NCI-H1436 (cell line): ENCODE measurements at places on chromosomes 16 and 17.

- DNase-seq = no peak
These were observed 45.0 kb downstream of the NSRP1 start for GRCh38 chr17:30161601-30162000.

DNA sequence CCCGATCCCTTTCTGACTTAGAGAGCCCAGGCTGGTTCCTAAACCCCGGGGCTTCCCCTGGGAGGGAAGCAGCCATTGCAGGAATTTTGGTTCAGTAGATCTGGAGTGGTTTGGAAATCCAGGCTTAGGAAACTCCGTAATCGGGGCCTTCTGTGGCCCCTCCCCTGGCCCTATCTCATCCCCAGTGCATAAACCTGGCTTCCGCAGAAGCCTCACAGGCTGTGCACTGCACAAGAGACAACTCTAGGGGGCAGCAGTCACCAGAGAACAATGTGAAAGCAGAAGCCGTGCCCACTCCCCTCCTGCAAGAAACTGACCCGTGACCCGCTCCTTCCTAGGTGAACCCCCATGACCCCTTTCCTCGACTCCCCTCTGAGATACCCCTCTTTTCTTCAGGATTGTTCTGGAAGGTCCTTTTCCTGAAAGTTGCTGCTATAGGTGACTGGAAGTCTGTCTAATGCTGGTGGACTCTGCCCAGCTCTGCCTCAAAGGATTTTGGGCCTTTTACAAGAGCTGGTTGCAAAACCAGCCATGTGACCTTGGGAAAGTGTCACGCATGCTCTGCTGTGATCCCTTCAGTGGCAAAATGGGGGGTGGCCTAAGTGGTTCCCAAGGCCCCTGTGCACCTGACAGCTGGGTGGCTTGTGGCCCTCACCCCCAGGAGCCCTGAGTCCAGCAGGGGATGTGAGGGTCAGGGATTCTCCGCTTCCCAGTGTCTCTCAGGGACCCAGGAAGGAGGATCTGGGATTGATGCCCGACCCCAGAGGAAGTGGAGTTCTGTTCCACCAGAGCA is 14.4 kb downstream of the GUCY2D start:
- DNase-seq = peak; percentile 46

- no peak for DNase-seq
These were observed 1056.3 kb upstream of the EEF2KMT start for GRCh38 chr16:6153901-6154300.

DNA sequence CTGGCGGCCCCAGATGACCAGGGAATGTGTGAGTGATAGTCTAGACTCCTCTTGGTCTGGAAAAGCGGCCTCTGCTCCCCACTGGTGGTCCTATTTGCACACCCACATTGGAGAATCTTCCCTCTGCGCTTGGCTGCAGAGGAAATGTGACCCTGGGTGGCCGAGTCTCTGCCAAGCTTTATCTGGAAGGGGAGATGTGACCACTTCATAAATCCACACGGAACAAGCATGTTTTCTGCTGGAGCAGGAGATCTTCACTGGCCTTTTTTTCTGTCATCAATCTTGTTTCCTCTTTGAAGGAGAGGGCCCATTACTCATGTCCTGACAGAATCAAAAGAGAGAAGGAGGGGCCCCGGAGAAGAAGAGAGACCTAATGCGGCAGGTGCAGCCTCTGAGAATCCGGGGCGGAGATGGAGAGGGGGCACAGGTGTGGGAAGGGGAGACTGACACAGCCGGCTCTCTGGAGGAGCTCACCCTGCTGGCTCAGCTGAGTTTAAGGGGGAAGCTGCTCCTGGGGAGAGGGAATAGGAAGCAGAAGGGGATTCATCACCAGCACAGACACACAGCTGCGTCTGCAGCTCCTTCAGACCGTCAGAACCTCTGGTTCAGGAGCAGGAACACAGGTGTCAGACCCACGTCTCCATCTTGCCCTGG is 116.3 kb downstream of the SOX9 start:
- DNase-seq = peak; percentile 84

DNA sequence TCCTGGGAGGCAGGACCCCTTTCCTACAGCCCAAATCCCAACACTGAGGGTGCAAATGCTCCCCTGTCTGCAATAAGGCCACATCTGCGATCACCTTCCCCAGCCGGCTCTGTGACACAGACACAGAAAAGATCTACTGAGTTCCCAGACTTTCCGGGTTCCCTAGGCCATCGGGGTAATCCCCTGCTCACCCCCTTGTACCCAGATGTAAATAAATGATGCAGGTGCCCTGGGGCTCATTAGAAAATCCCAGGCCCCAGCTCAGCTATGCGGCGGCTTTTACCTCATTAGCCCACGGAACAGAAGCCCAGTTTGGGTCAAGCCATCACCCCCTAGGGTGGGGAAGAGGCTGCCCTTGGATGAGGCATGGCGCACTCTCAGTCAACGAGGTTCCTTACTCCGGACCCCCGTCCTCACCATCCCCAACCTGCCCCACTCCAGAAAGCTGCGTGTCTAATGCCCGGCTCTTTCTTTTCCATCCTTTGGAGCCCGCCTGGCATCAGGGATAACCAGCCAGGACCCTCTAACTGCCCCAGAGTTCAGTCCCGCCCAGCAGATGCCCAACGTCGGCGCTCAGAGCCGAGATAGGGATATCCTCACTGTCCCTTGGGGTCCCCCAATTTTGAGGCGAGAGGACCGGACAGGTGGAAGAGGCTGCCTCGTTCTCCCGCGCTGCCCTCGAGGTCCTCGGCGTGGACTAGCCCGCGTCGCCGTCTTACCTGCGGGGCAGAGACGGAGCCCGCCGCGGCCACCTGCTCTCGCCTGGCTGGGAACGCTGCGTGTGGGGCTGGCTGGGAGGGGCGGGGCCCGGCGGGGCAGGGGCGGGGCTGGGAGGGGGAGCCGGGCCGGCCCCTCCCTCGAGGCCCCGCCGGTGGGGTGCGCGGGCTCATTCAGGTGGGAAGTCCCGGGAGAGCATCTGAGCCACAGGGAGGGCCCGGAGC is at the start of gene ZNF385C:
Gene ZNF385C (minus strand): TSS at position 783 of the 941 bp plus-strand sequence. CDS start 35,417 bp downstream, outside the sequence.
- DNase-seq = peak; percentile 47

DNA sequence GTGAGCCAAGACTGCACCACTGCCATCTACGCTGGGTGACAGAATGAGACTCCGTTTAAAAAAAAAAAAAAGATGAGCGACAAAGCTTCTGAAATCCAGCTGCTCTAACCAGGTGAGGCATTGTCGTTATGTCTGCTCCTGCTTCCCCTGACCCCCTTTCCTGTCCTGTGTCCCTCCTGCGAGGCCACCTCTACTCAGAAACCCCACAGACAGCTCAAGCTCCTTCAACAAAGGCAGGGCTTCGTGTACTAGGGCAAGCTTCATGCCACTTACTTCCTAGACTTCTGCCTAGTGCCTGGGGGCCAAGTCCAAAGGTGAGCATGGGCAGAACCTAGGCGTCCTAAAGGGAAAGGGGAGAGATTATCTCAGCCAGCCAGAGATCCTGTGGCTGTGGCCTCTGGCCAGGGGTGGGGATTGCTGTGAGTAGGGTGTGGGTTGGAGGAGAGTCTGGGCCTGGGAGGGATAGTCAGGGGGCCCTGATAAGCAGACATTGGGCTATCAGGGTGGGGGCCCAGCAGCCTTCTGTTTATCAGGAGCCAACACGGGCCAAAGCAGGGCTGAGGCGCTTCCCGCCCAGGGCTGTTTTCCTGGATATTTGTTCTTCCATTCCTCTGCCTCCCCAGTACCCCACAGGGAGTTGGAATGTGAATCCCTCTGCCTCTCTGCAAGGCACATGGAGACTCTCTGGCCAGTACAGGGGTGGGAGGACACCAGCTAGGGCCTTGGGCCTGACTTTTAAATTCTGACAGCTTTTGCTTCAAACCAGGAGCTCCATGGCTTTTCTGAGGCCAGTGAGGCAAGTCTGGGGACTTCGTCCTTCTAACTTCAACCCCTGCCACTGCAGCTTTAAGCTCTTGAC is 10.4 kb downstream of the ERAL1 start:
- DNase-seq = no peak

GRCh38 chr16:13959626-13960025 is 39.7 kb downstream of the ERCC4 start:
- no peak for DNase-seq

GRCh38 chr16:10297341-10298006 is 88.4 kb upstream of the ATF7IP2 start:
- no peak for DNase-seq

DNA sequence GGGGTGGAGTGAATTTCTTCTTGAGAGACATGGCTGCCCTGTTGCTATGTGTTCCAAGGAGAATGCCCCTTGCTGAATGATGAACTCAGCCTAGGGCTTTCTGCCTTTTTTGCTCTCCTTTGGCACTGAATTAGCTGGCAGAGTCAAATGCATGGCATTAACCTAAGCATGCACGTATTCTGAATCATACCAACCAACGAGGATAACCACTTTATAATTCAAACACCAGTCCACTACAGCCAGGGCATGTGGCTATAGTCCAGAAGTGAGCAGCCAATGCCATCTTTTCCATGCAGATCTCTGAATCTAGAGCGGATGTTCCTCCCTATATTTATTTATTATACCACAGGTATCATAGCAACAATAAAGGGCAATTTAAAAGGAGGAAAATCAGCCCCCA is 15.7 kb downstream of the TMIGD1 start:
- peak; percentile 11 for DNase-seq

DNA sequence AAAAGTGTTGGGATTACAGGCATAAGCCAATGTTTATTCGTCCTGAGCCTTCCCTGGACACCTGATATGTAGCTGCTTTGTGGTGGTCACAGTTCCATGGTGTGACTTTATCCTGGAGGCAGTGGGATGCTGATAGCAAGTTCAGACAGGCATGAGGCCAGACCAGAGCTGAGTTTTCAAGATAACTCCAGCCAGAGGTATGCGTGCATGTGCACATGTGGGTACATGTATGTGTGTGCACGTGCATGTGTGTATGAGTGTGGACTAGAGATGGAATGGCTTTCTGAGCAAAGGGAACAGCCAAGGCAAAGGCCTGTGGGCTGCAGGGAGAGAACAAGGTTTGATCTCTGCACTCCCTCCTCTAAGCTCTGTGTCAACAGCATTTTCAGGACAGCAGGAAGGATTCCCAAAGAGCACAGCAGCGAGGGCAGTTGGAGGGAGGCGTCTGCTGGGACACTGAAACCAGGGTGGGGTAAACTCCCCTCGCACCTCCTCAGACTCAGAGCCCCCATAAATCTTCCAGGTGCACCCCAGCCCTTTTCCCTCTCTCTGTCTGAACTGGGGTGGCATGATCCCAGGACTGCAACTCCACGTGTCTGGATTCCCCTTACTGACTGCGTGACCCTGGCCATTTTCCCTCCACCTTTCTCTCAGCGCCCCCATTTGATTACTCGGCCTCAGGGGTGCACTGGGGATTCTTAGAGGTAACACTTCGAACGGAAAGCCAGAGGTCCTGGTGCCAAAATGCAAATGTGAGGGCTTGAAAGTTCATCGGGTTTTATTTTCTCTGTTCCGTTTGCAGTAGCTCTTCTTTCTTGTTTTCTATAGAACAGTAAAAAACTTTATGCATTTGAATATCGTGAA is 15.3 kb downstream of the NLRC5 start:
- no peak for DNase-seq

DNA sequence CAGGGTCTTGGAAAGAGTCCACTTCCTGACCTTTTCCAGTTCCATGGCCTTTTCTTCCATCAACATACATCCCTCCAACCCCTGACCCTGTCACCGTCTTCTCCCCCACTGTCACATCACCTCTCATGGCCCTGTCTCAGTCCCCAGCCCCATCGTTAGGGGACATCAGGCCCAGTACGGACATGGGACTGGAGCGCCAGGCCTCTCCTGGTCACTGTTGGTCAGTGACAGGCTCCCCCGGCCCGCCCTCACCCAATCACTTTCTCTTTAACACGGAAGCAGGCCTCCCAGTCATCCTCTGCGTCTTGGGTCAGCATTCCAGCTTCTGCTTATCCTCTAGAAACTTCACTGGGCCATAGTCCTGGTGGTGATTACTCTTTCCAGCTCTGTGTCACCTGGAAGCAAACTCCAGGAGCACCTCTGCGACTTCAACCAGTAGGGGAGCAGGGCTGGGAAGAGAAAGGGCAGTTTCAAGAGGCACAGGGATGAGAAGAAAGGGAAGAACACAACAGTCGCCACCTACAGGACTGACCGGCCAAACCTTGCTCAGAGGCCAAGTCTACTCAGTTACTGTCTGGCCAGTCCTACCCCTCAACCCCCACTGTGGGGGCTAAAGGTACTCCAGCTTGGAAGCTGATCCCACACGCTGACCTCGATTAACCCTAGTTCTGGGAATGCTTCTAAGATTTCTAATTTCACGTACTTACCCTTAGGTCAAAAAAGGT is 15.9 kb upstream of the ICAM2 start:
- no peak for DNase-seq

GRCh38 chr16:28878083-28878926 is at the start of gene ATP2A1:
ATP2A1 (plus strand) TSS chr16:28878488; CDS start chr16:28878672, 184 bp downstream.
- DNase-seq = no peak

DNA sequence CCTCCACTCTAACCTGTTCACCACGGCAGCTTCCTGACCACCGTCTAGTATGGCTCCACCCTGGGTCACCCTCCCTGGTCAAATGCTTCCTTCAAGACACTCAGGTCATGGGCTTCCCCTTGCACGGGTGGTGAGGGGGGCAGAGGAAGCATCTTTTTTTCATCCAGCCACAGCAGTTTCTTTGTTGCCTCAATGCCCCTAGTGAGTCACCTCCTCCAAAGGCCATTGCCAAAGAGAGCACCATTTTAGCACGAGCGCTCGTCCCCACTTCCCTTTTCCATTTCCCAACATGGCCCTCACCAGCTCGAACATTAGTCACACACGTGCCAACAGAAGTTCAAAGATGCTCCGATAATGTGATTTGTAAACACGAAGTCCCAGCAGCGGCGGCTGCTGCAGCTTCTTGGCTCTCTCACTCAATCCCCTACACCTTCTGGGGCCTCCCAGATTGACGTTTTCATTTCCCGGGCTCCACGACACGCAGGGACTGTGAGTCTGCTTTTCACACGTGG is 134.6 kb downstream of the GAS7 start:
- no peak for DNase-seq
